ENCODE measurements at places on chromosomes 6 and 20.

DNA sequence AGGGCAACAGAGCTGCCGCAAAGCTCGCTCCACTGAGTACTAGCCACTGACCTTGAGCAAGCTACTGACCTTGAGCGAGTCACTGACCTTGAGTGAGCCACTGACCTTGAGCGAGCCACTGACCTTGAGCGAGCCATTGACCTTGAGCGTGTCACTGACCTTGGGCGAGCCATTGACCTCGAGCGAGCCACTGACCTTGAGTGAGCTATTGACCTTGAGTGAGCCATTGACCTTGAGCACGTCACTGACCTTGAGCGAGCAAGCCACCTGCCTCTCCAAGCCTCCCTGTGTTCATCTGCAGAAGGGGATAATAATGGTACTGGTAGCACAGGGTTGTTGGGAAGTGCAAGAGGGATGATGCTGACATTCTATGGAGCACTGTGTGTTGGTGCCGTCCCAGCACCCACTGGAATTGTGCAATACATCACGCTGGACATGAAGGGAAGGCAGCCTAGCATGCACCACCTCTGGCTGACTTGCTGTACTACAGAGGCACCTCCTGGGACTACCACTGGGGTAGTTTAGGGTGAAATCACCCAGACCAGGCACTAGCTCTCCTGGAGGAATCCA, 60.2 kb downstream of the CTCFL start:
- no peak for DNase-seq

GRCh38 chr20:51385646-51386530, 156.6 kb downstream of the NFATC2 start:
- DNase-seq = no peak

GRCh38 chr20:15204234-15204633, 866.8 kb upstream of the FLRT3 start:
- no peak for DNase-seq

- DNase-seq = no peak
These were observed 13.5 kb downstream of the NCOA7 start for GRCh38 chr6:125804264-125804663.

DNA sequence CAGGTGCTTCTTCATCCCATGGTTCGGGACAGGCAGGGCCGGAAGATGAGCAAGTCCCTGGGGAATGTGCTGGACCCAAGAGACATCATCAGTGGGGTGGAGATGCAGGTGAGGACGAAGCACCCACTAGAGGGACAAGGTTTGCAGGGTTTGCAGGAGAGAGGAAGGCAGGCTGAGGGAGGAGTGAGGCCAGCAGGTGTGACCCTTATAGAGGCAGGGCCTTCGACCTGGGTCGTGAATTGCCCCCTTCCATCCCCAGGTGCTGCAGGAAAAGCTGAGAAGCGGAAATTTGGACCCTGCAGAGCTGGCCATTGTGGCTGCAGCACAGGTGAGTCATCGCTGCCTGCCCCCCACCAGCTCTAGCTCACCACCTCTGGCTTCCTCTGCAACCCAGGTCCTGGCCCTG, 8.4 kb downstream of the VARS2 start:
- no peak for DNase-seq

DNA sequence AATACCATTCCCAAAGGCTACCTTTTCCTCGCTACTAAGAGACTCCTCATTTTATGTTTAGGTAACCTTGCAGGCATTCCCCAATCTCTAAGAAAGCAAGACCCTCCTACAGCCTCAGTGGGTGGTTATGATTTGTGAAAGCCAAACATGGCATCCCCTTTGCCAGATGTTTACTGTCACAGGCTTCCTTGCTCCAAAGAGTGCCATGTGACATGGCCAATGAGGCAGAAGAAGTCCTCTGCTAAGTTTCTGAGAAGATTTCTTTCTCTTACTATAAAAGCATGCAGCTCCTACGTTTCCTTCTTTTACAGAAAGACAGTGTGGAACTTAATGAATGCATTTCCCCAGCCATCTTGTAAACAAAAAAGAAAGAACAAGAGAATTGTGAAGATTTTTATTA, 688.2 kb downstream of the TBC1D32 start:
- DNase-seq = no peak
